ENCODE measurements at places on chromosomes 7 and 10.

- no peaks in the 10 kb centered on the region for H3K36me3 ChIP-seq
- peak; percentile 47 for DNase-seq
- H3K4me1 ChIP-seq, result no peaks in the 10 kb centered on the region
Observed at GRCh38 chr7:103851357-103851756, 138.1 kb downstream of the RELN start.

GRCh38 chr10:128278362-128278761 is 152.1 kb upstream of the MKI67 start:
- no peaks in the 10 kb centered on the region for H3K4me1 ChIP-seq
- H3K4me3 ChIP-seq, result no peak overlapping the region
- no peaks in the 10 kb centered on the region for H3K36me3 ChIP-seq

DNA sequence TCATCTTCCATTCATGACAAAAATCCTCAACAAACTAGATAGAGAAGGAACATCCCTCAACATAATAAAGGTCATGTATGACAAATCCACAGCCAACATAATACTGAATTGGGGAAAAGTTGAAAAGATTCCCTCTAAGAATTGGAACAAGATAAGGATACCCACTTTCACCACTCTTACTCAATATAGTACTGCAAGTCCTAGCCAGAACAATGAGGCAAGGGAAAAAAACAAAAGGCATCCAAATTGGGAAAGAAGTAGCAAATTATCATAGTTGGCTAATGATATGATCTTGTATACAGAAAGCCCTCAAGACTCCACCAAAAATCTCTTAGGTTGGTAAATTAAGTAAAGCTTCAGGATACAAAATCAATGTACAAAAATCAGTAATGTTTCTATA is 4.7 kb downstream of the POT1 start:
- H3K27me3 ChIP-seq, result no peaks in the 10 kb centered on the region
- no peaks in the 10 kb centered on the region for H3K4me1 ChIP-seq
- no peaks in the 10 kb centered on the region for H3K36me3 ChIP-seq
- DNase-seq, result no peak

DNA sequence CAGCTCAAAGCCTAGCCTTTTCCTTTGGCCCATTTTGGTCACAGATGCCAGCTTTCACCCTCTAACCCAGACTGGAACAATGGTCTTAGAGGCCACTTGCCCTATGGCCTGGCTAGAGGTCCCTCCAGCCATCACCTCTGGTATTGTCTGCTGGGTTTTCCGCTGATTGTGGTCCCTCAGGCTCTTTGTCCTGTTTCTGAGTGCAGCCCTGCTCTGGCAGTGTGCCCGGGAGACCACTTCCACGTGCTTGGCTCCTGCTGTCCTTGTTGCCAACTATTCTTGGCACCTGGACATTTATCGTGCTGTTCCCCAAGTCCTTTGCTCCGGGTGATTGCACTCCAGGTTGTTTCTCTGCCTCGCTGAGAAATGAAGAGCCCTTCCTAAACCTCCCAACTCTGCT is 53.3 kb upstream of the FAM180A start:
- H3K4me1 ChIP-seq, result no peaks in the 10 kb centered on the region
- H3K27ac ChIP-seq, result no peak overlapping the region
- no peaks in the 10 kb centered on the region for H3K27me3 ChIP-seq
- H3K4me3 ChIP-seq, result no peak overlapping the region

- H3K4me3 ChIP-seq, result no peak overlapping the region
- no peaks in the 10 kb centered on the region for H3K27me3 ChIP-seq
- no peaks in the 10 kb centered on the region for H3K36me3 ChIP-seq
Observed at GRCh38 chr7:44889086-44889781, 3.9 kb upstream of the PURB start.

GRCh38 chr10:23284155-23284554 is 60.4 kb downstream of the C10orf67 start:
- H3K27ac ChIP-seq, result no peak overlapping the region
- DNase-seq, result no peak
- H3K4me1 ChIP-seq, result no peaks in the 10 kb centered on the region
- H3K27me3 ChIP-seq, result no peaks in the 10 kb centered on the region
- no peaks in the 10 kb centered on the region for H3K36me3 ChIP-seq

DNA sequence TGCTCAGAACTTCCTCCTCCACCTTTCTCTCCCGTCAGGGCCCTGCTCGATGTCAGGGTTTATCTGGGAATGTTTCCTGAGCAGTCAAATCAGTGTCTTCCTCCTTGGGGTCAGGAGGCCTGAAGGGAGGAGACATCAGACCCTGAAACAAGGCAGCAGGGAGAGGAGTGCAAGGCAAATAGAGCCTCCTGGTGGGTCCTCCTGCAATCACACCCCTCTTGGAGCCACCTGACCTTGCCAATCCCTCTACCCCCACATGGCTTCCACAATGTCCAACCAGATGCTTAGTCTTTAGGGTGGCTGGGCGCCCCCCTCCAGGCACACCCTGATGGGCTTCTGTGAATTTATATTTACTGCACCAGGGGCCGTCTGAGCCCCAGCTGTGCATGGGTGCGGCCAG is 12.2 kb downstream of the GPR26 start:
- no peaks in the 10 kb centered on the region for H3K27me3 ChIP-seq
- no peaks in the 10 kb centered on the region for H3K36me3 ChIP-seq
- H3K4me3 ChIP-seq, result no peak overlapping the region
- H3K4me1 ChIP-seq, result no peaks in the 10 kb centered on the region
- no peak overlapping the region for H3K27ac ChIP-seq

DNA sequence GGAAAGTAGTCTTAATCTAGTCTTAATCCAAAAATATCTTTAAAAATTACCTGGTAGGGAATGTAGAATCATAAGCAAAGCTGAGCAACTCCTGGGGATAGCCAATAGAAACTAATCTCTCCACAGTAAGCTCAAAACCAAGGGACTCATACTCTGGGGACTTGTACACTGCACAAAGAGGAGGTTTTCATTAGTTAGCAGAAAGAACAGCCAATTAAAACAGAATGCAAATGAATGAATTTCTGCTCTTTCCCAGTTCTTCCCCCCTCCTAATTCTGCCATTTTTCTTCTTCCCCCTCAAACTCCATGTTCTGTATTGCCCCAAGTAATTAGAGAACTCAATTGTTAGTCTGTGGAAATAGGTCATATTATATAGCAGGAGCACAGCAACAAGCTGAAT is 86.5 kb downstream of the NT5C2 start:
- DNase-seq, result no peak
- H3K27ac ChIP-seq, result no peak overlapping the region
- H3K27me3 ChIP-seq, result no peaks in the 10 kb centered on the region
- H3K36me3 ChIP-seq, result peaks cover 69% of the 10 kb centered on the region
- no peaks in the 10 kb centered on the region for H3K4me1 ChIP-seq

DNA sequence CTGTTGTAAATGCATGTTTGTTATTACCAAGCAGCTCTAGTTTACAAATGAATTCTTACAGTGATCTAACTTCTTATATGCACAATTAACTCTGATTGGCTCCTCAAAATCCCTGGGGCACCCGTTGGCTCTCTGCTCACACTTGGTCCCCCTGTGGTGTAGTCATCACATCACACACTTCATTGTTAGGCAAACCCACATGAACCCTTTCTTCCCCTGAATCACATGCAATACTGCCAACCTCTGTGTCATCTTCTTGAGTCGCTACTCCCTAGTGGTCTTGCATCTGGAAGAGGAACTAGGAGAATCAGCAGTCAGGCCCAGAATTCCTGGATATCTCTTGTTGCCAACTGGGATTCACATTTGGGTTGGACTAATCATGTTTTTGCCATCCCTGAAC is 73.1 kb downstream of the CD36 start:
- no peaks in the 10 kb centered on the region for H3K4me1 ChIP-seq
- no peaks in the 10 kb centered on the region for H3K36me3 ChIP-seq
- no peak for DNase-seq
- H3K27me3 ChIP-seq, result no peaks in the 10 kb centered on the region
- no peak overlapping the region for H3K27ac ChIP-seq

DNA sequence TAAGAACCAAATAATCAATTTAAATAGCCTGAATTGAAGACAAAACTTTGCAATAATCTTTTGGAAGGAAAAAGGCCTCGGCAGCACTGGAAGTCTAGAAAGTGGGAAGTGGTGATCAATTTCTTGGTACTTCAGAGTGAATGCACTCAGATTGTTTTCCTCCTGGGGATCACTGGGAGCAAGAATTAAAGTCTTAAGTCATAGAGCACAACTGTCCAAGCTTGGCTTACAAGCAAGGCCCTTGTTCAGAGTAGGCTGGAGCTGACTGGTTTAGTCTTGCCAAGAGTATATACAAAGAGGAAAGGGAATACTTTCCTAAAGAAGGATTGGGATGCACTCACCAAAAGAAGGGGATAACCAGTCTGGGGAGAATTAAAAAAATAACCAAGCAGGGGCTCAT is 637.1 kb downstream of the CCSER2 start:
- H3K4me1 ChIP-seq, result no peaks in the 10 kb centered on the region
- no peak overlapping the region for H3K27ac ChIP-seq
- no peaks in the 10 kb centered on the region for H3K27me3 ChIP-seq

GRCh38 chr7:25408876-25409275 is 180.6 kb upstream of the NPVF start:
- no peak for DNase-seq
- no peaks in the 10 kb centered on the region for H3K4me1 ChIP-seq
- H3K36me3 ChIP-seq, result no peaks in the 10 kb centered on the region
- H3K4me3 ChIP-seq, result no peak overlapping the region
- no peak overlapping the region for H3K27ac ChIP-seq

DNA sequence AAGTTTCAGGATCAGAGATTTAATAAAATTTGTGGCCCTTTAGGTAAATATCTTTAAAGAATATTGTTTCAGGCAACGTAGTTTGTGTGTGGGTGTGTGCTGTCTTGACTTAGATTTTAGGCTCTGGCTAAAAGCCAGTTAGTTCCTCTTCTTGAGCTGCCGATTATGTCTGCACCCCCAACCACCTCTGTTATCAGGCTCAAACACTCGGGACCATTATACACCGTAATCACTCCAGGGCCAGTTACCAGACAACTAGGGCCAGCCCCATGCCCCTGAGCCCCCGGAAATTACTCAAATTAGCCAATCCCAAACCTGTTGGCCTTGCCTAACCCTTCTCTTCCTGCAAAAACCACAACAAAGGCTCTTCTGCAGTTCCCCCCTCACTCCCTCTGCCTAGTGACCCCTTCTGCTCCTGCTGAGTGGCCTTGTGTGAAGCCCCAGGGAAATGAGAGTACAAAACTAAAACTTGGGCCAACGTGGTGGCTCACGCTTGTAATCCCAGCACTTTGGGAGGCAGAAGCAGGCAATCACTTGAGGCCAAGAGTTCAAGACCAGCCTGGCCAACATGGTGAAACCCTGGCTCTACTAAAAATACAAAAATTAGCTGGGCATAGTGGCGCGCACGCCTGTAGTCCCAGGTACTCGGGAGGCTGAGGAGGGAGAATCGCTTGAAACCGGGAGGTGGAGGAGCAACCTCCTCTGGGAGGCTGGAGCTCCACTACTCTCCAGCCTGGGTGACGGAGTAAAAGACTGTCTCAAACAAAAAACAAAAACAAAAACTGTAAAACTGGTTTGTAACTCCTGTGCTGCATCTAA is 9.2 kb upstream of the HNRNPF start:
- no peak overlapping the region for H3K27ac ChIP-seq
- no peak for DNase-seq
- H3K36me3 ChIP-seq, result no peaks in the 10 kb centered on the region
- no peaks in the 10 kb centered on the region for H3K4me1 ChIP-seq
- H3K27me3 ChIP-seq, result no peaks in the 10 kb centered on the region

- H3K27me3 ChIP-seq, result no peaks in the 10 kb centered on the region
- no peaks in the 10 kb centered on the region for H3K36me3 ChIP-seq
- no peak overlapping the region for H3K27ac ChIP-seq
- no peak overlapping the region for H3K4me3 ChIP-seq
- H3K4me1 ChIP-seq, result no peaks in the 10 kb centered on the region
Observed at GRCh38 chr7:363626-364025, 73.7 kb downstream of the FOXL3 start.

- no peaks in the 10 kb centered on the region for H3K27me3 ChIP-seq
- H3K36me3 ChIP-seq, result no peaks in the 10 kb centered on the region
- H3K4me3 ChIP-seq, result no peak overlapping the region
- H3K4me1 ChIP-seq, result no peaks in the 10 kb centered on the region
- H3K27ac ChIP-seq, result no peak overlapping the region
Observed at GRCh38 chr7:28458732-28459131, 46.4 kb downstream of the CREB5 start.

DNA sequence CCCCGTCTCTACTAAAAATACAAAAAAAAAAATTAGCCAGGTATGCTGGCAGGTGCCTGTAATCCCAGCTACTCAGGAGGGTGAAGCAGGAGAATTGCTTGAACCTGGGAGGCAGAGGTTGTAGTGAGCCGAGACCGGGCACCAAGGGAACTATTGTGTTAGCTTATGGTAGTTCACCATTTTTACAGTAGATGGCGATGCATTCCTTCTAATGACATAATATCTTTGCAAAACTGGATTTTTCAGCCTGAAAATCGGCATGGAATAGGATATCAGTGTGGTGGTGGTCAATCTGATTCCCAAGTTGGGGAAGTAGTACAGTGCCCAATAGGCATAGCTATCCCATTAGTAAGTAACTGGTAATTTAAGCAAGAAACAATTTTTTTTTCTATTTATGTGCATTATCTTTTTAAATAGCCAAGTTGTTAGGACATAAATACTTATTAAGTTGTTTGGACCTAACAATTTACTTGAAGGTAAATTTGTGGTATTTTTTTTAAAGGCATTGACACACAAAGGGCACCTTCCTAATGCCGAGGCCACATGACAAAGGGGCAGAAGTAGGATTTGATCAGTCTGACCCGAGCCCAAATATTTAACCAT is 17.6 kb upstream of the IMPDH1 start:
- peak; percentile 63 for DNase-seq
- H3K27me3 ChIP-seq, result no peaks in the 10 kb centered on the region
- no peak overlapping the region for H3K27ac ChIP-seq

GRCh38 chr7:299628-300027 is 9.7 kb downstream of the FOXL3 start:
- H3K36me3 ChIP-seq, result no peaks in the 10 kb centered on the region
- H3K27ac ChIP-seq, result no peak overlapping the region
- peak; percentile 32 for DNase-seq
- H3K4me1 ChIP-seq, result no peaks in the 10 kb centered on the region
- no peak overlapping the region for H3K4me3 ChIP-seq

GRCh38 chr10:27783660-27784059 is 38.0 kb upstream of the MKX start:
- no peaks in the 10 kb centered on the region for H3K36me3 ChIP-seq
- peak; percentile 86 for DNase-seq
- H3K27ac ChIP-seq, result no peak overlapping the region
- H3K4me1 ChIP-seq, result no peaks in the 10 kb centered on the region
- H3K4me3 ChIP-seq, result no peak overlapping the region

GRCh38 chr7:68725843-68726785 is 872.2 kb upstream of the AUTS2 start:
- H3K36me3 ChIP-seq, result no peaks in the 10 kb centered on the region
- H3K4me3 ChIP-seq, result no peak overlapping the region
- no peaks in the 10 kb centered on the region for H3K27me3 ChIP-seq
- no peaks in the 10 kb centered on the region for H3K4me1 ChIP-seq
- DNase-seq, result no peak

DNA sequence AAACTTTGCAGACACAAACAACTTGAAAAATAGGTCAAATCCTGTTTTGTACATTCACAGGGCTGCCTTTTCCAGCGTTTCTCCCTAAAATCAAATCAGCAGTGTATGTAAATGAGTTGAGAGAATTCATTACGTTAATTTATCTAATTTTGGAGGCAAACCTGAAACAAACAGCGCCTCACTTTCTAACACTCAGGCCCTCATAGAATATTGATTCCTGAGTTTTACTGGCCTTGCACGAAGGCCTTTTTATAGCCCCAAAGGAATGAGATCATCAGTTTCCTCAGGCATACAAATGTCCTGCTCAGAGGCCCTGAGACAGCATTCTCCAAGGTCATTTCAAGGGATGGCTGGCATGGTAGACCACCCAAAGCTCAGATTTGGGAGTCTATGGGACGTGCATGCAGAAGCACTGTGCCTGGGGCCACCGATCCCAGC is 131.7 kb upstream of the CHST15 start:
- H3K4me1 ChIP-seq, result no peaks in the 10 kb centered on the region
- DNase-seq, result no peak
- H3K36me3 ChIP-seq, result no peaks in the 10 kb centered on the region
- H3K4me3 ChIP-seq, result no peak overlapping the region
- no peak overlapping the region for H3K27ac ChIP-seq

Measured in endodermal cell (in vitro differentiated cells).